ENCODE measurements at places on chromosomes 12 and 14.
A peak's percentile ranks its signal among the peaks of the same experiment; 100 is the strongest.

DNA sequence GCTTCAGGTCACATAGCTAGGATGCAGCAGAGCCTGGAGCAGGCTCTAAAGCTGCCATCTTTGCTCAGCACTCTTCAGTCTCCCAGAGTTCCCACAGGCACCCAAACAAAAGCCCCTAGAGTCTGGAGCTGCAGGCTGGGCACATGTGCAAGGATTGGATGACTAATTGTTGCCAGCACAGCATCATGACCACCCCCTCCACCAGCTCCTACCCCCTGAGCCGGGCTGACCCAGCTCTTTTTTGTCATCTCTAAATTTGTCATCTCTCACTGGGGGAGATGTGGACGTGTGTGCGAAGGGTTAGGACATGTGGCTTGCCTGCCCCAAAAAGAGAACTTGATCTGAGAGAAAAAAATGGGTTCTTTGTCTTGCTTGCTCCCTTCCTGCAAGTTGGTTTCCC lies 4.3 kb upstream of the MMP19 start:
- DNase-seq, result no peak

- no peak for DNase-seq
Measured at GRCh38 chr12:124705545-124706138, 138.2 kb upstream of the NCOR2 start.

DNA sequence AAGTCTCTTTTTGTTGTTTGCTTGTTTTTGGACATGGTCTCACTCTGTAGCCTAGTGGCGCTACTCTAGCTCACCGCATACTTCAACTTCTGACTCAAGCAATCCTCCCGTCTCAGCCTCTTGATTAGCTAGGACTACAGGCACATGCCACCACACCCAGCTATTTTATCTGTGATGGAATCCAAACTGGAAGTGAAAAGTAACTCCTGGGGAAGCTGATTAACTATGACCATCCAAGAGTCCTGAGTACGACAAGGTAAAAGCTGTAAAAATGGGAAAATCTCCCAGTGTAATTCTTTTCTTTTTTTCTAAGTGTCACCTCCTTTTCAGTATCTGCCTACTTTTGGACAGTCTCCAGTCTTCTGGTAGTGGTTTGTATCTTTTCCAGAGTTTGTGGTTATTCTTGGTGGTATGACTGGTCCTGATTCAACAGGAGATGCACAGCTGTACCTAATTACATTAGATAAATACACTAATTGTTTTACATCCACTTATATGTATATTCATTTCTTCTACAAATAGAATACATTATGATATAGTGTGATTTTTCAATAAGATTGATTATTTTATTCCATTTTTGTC lies 97.8 kb downstream of the SLC6A15 start:
- DNase-seq, result no peak

DNA sequence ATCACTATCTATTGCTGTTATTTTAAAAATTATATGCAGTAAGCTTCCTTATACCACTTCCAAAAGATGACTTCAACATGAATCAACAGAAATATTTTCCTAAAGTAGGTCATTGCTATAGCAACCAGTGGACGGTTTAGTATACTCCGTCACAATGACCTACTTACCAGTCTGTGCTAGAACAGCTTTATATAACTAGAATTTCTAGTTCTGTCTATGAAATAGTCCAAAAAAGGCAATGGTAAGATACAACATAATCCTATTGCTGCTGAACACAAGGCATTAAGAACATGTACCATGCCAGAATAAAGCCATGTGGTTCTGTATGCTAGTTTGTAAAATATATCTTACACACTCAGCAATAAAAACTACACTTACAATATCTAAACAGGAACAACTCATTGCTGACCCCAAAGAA lies 40.7 kb upstream of the MTERF2 start:
- DNase-seq, result peak; percentile 79

Measured in kidney glomerular epithelial cell (primary cell).